ENCODE measurements at places on chromosomes 11 and 22.
A peak's percentile ranks its signal among the peaks of the same experiment; 100 is the strongest.

DNA sequence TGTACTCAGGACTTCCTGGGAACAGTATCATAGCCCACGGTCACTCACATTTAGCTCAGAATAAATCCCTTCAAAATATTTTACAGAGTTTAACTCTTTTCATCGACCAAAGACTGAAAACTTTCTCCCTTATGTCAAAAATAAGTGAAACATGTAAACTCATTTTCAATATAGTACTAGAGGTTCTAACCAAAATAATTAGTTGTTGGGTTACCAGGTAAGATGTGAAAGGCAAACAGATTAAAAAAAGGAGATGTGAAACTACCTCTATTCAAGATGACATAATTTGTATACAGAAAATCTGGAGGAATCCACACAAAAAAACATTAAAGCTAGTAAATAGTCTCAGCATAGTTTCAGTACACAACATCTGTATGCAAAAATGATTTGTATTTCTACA lies 20.3 kb downstream of the XKR3 start:
- DNase-seq = no peak

GRCh38 chr11:35892166-35892565 lies 51.7 kb upstream of the LDLRAD3 start:
- no peak for DNase-seq

- DNase-seq = no peak
Measured at GRCh38 chr11:83493917-83494316, 207.8 kb upstream of the CCDC90B start.

DNA sequence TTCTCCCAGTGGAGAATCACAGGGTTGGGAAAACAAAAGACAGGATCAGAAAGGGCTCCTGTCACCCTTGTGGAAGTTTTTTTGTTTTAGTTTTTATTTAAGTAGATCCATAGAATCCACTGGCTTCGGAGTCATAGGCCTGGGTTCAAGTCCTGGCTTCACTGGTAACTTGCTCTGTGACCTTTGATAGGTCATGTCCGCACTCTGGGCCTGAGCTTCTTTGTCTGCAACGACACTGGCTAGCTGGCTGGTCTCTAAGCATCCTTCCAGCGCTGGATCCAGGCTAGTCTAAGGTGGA lies 1.4 kb downstream of the ZFTA start:
- DNase-seq = no peak

DNA sequence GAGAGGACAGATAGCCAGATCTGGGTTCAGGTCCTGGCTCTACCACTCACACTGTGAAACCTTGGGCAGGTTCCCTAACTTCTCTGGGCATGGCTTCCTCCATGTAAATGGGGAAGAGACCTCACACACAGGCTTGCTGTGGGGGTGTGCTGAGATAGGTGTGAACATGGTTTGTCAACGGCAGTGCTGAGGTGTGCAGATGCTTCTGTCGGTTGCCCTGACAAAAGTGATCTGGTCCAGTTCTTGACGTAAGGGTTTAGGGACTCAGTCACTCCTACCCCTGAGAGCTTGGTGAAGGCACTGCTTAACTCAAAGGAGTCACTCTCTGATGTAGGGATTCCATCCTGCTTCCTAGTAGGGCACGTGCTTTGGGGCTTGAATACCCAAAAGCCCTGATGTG lies 2.0 kb downstream of the C1QTNF4 start:
- no peak for DNase-seq

- DNase-seq = peak; percentile 76
Measured at GRCh38 chr11:45082744-45083543, 63.5 kb upstream of the PRDM11 start.

GRCh38 chr11:69462106-69462951 lies 19.1 kb upstream of the LINC01488 start:
- DNase-seq = no peak

DNA sequence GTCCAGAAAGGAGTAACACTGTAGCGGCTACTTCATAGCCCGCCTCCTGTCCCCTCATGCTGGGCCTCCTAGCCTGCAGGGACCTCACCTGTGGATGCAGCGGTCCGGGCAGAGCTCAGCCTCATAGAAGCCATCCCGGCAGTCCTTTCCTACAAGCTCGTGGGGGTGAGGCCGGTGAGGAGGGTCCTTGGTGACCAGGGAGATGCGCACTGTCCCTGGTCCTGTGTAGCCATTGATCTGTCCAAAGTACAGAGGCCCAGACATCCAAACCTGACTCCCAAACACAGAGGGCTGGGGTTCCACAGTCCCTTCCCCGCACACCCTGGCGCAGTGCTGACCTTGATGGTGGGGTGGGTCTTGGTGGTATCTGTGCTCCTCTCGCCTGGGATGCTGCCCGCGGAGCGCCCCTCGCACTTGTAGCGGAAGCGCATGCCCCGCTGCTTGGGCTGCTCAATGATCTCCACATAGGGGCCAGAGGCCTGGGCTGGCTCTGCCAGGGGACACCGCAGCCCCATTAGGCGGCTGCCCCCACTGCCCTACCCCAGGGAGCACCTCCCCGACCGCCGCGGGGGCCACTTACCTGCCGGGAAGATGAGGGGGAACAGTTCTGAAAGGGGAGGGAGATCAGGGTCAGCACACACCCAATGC lies 993 bp downstream of the RELA start:
- no peak for DNase-seq

DNA sequence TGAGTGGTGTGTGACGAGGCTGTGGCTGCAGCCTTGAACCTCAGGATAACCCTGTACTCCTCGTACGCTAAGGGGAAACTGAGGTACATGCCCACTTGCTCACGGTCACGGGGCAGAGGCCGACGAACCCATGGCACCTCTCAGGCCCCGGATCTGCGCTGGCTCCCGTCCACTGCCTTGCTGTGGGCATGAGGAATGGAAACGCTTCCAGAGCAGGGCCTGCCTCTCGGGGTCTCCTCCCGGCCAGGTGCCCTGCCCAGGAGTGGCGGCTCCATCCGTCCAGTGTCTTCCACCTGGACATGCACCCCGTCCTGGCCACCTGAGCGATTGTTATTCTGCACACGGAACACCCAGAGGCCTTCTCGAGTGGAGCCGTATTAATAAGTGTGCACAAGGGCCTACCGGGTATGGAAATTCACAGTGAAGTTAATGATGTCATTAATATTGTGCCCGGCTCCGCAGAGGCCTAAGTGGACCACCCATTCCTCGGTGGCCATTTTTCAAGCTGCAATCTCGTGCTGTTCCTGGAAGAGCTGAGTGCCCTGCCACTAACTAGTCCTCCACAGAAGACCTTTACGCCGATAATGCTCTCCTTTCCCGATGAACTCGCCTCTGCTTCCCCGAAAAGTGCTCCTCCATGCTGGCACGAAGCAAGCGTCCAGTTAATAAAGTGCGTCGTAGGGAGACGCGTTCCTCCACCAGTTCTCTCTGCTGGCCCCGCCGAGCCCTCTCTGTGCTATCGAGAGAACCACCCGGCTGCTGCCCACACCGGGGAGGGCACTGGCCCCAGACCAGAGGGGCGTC lies 927.9 kb downstream of the BRD1 start:
- no peak for DNase-seq

DNA sequence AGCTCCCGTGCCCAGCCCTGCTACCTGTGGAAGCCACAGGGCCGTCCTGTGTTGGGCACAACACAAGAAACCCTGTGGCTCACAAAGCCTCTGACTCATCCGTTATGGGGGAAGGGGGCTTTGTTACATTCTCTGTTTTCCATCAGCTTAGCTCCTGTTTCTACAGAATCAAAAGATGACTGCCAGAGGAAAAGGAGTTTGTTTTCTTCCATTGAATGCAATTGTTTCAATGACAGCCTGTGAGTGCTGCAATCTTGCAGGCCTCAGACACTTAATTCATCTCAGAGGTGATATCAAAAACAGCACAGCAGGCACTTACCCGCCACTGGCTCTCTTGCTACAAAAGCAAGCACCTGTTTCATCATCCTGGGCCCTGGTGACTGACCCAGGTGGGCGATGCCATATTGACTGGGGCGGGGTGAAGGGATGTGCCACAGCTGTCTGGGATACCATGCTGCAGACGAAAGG lies 194.3 kb downstream of the OPCML start:
- no peak for DNase-seq

DNA sequence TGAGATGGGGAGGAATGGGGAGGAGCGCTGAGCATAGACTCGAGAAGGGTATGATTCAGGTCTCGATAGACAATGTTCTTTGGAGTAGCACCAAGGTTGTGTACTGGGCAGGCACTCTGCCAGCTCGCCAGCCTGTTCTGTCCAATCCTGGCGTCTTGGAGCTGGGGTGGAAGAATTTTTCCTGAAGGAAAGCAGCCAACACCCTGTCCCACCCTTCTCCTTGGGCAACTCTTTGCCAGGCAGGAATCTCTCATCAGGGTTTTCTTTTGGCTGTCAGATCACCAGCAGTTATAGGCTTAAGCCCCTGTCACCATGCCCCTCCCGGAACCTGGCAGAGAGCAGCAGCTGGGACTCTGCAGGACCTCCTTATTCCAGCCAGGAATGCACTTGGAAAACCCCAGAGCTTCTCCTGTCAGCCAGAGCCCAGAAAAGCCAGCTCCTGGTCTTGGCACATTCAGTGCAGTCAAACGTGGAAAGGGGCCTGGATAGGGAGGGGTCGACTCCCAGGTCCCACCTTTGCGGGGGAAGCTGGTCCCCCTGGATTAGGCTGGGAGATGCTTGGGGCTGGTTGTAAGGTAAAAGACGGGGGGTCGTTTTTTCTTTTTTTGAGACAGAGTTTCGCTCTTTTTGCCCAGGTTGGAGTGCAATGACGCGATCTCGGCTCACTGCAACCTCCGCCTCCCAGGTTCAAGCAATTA lies 14.4 kb upstream of the SPTBN2 start:
- no peak for DNase-seq

DNA sequence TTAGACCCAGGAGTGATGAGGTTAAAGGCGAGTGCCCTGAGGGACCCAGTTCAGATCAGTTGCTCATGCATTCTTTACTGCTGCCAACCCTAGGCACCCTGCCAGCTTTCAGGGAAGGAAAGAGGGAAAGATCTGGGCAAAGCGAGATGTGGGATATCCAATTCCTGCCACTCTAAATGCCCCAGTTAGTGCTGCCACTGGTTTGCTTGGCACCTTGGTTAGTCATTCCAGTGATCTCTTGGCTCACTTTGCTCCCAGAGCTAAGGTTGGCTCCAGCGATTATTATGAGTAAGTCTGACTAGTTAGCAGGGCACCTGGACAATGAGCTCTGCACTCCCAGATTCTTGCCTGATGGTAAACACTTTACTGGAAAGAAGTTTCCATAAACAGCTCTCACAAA lies 85.0 kb downstream of the INSC start:
- no peak for DNase-seq

DNA sequence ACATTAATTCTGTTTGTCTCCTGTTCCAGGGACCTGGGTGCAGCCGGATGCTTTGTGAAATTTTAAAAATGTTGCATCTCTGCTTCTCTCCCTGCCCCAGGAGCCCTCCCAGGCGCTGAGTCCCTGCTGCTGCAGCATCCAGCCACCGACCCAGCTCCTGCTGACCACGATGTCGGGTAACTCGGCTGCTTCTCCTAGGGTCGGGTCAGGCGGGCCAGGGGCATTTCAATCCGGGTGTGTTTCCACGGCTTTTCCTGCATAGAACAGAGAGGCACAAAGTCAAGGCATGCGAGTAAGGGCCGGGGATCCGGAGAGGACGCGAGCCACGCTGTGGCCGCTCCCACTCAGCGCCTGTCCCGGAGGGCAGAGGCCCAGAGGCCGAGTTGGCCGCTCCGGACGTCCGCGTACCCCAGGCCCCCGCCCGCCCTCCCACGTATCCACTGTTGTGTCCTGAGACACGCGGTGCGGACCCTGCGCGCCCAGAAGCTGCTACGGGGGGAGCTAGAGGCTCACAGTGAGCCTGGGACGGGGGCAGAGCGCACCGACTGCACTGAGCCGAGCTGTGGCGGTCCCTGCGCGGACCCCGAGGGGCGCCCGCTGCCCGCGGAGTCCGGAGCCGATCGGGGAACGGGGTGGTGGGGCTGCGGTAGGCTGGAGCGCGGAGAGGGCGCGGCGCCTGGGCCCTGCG lies at the start of gene POU2AF3:
Gene POU2AF3, plus strand, starts transcription at position 134 of the 688 bp plus-strand sequence. Its CDS starts 36 bp downstream, at position 170.
- DNase-seq = no peak

DNA sequence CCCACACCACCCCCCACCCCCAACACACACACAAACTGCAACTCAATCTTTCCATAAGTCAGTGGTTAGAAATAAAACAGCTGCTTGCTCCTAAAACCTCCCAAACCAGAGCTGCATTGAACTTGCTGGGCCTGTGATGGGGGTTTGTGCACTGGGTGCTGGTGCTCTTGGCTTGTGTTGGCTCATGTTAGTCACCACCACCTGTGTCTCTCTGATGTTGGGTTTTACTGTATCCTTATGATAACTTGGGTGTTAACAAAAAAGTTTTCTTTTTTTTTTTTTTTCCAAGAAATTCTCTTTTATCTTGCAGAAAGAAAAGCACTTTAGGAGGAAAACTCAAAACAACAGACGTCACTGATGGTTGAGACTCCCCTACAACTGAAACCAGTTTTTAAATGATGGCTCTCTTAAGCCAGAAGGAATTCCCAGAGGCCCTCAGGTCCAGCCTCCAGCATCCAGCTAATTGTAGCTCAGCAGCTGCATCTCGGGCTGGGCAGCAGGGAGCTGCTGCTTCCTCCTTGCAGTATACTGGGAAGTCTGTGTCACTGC lies 79.9 kb upstream of the DRD2 start:
- DNase-seq = no peak

DNA sequence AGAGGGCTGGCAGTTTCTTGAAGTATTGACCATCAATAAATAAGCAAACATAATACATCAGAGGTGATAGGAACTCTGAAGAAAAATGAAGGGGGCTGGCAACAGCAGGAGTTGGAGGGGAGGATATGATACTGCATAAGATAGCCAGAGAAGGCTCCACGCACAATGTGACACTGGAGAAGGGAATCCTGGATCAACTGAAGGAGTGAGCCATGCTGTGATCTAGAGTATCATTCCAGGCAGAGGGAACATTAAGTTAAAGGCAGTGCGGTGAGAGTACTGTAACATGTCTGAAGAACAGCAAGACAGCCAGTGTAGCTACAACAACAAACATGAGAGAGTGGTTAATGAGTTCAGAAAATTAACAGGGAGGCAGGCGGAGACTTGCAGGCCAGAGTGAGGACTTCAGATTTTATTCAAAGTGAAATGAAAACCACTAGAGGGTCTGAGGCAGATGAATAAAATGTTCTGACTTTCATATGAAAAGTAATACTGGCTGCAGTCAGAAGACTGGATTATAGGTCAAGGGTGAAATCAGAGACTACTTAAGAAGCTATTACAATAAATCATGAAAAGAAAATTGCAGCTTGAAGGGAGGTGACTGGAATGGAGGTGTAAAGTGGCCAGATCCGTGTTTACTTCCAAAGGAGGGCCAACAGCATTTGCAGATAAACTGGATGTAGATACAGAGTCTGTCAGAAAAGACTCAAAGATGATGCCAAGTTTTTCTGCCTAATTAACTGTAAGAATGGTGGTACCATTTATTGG lies 49.4 kb downstream of the RRAS2 start:
- no peak for DNase-seq

- DNase-seq = no peak
Measured at GRCh38 chr11:110424775-110425444, 4.8 kb upstream of the FDX1 start.

GRCh38 chr11:116114198-116114651 lies 610.0 kb upstream of the CADM1 start:
- DNase-seq = no peak

- DNase-seq = no peak
Measured at GRCh38 chr11:109806205-109806604, 287.0 kb upstream of the ZC3H12C start.

GRCh38 chr22:36124666-36125065 lies 35.9 kb downstream of the APOL3 start:
- DNase-seq = no peak
